ENCODE measurements at places on chromosomes 13 and 19. TPM values are rescaled to one million over a fixed set of nuclear protein-coding genes. Genes with fewer than 3 reads are reported as not detected.
A peak's percentile ranks its signal among the peaks of the same experiment; 100 is the strongest.

Gene GPC6
- 1.1 TPM for total RNA-seq

GRCh38 chr13:35484384-35484783 lies 7.9 kb upstream of the MAB21L1 start:
- DNase-seq: no peak

Gene PSG7
- total RNA-seq: not detected

GRCh38 chr19:57830071-57830602 lies at the start of gene ZNF587B:
TSS of gene ZNF587B (plus strand) at chr19:57830299. CDS start at chr19:57830529, 230 bp downstream.
- peak; percentile 68 for DNase-seq

DNA sequence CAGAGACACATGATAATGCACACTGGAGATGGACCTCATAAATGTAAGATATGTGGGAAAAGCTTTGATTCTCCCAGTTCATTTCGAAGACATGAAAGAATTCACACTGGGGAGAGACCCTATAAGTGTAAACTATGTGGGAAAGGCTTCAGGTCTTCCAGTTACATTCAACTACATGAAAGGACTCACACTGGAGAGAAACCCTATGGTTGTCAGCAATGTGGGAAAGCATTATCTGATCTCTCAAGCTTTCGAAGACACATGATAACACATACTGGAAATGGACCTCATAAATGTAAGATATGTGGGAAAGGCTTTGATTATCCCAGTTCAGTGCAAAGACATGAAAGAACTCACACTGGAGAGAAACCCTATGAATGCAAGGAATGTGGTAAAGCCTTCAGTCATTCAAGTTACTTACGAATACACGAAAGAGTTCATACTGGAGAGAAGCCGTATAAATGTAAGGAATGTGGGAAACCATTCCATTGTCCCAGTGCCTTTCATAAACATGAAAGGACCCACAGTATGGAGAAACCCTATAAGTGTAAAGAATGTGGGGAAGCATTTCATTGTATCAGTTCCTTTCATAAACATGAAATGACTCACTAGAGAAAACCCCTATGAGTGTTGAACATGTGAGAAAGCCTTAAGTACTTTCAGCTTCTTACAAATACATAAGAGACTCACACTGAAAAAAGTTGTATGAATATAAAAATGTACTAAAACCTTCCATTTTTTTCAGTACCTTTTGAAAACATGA lies 14.7 kb downstream of the ZNF441 start:
- peak; percentile 18 for DNase-seq

- DNase-seq: no peak
Observed at GRCh38 chr13:111914241-111915103, 152.5 kb upstream of the SOX1 start.
